ENCODE measurements at places on chromosomes 7 and 10. TPM values are rescaled to one million over a fixed set of nuclear protein-coding genes. Genes with fewer than 3 reads are reported as not detected.

The MMRN2 gene
- total RNA-seq: 18.8 TPM

The PRDX3 gene
- 87.2 TPM for total RNA-seq

The ITIH5 gene
- total RNA-seq: 21.0 TPM

The TRUB1 gene
- 68.0 TPM for total RNA-seq

The NPFFR1 gene
- 0.22 TPM for total RNA-seq

GRCh38 chr7:76066716-76067503 is 19.0 kb downstream of the MDH2 start:
- no peak for DNase-seq

DNA sequence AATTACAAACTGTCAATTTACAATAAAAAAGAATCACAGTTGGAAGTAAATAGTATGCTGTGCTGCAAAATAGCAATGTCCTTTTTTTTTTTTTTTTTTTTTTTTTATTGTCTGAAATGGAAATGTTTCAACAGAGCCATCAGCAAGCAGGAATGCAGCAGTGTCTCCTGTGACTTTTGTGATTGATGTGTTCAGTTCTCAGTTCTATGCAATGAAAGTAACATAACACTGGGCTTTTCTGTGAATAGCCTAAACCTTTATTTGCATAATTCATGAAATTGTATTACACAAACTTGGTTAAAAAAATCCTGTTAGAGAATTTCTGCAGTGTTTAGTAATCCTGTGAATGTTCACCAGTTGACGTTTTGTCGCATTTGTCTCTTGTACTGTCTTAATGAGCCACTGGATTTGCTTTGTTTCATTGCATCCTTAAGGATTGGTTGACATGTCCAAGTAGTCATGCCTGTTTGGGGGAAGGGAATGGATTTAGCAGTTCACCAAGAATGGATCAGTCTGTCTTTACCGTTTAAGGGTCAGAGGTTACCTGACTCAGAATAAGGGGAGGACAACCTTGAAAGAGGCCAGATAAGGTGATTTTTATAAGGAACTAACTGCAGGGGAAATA is 192.7 kb downstream of the MLLT10 start:
- no peak for DNase-seq

DNA sequence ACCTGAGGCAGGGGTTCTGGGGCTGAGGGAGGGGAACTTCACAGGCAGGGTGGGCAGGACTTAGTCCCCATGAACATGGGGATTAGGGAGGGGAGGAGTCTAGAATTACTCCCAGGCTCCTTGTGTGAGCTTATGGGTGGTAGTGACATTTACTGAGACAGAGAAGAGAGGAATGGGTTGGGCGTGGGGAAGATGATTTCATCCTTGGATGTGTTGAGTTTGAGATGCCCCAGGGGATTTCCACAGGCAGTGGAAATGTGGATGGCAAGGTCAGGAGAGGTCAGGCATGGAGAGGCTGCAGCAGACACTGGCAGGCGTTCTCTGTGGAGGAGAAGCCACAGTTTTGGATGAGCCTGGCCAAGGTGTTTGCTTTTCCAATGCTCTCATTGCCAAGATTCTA is 26.4 kb upstream of the GSDME start:
- DNase-seq: no peak

DNA sequence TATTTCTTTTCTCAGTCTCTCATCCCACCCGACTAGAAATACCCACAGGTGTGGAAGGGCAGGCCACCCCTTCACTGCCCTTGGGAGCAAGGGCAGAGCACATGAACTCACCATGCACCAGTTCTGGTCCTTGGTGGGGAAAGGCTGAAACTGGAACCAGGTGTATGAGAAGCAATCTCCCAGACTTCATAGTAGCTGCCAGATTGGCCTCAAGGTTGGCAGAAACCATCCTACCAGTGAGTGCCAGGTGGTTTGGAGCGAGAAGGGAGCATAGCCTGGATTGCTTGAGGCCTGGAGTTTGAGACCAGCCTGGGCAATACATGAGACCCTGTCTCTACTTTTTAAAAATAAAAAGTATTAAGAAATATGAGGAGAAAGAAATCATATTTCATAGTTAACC is 138.8 kb downstream of the LYZL1 start:
- no peak for DNase-seq

DNA sequence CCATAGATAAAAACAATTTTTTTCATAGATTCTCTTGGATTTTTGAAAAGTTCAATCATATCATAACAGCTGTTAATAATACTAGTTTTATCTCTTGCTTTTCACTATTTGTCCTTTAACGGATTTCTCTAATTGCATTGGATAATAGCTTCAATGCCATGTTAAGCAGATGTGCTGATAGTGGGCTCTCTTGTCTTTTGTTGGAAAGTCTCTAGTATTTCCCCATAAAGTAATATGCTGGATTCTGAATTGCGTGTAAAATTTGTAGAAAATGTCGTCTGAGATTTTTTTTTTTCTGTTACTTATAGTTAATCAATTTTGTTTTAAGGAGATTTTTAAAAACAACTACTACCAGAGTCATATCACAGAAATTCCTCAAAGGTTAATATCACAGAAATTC is 53.3 kb downstream of the TFPI2 start:
- DNase-seq: no peak

- no peak for DNase-seq
These were observed 369.3 kb downstream of the PAXIP1 start for GRCh38 chr7:154633641-154634040.
